ENCODE measurements at places on chromosomes 2 and 18.

DNA sequence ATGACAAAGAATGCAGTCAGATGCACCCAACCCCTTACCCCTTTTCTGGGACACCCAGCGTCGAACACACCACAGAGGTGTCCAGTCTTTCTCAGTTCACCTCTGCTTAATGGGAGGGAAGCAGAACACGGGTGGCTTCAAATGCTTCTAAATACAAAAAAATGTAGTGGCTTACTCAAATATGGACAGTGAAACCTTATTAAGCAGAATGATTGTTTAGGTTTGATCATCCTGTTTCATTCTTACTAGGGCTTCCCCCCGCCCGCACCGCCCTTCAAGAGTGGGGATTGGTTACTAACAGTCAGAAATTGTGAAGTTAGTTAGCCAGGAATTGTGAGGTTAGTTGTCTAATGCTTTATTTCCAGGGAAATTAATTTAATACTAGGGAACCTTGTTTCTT lies 21.6 kb downstream of the ATG16L1 start:
- DNase-seq = no peak

GRCh38 chr2:161873707-161874106 lies 200.3 kb downstream of the DPP4 start:
- no peak for DNase-seq

DNA sequence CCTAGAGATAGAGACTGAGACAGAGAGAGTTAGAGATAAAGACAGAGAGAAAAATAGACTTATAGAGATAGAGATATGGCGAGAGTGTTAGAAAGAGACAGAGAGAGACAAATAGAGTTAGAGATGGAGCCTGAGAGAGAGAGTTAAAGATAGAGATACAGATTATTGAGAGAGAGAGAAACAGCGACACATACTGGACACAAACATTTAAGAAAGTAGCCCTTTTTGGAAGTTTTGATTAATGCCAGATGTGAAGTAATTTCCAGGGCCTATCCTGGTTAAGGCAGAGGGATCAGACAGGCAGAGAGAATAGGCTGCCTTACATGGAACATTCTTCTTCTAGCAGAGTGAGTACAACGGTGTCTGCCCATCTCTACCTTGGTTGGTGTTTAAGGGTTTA lies 311.6 kb upstream of the CDH7 start:
- no peak for DNase-seq

DNA sequence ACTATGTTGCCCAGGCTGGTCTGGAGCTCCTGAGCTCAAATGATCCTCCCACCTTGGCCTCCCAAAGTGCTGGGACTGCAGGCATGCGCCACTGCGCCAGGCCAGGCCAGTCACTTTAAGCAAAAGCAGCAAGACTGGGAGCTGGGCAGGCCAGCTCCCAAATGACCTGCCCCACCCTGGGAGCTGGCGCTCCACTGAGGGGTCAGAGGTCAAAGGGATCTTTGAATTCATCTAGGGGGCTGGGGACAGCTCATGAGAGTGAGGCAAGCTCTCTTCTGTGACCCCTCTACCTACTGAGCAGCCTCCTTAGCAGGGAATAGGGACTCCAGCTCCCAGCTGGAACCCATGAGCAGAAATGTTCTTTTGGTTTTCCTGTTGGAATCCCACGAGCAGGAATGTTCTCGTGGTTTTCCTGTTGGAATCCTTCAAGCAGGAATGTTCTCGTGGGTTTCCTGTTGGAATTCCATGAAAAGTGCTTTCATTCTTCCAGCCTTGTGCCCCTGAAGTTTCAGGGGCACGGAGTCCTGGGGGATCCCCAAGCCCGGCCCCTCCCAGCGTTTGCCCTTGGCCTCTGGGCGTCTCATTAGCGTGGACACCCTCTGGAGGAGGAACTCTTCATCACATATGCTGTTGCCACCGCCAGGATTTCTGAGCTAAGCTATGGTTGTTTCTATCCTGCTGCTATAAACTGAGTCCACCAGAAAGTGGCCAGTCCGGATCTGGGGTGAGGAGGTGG lies 162.0 kb upstream of the HAAO start:
- peak; percentile 31 for DNase-seq

- no peak for DNase-seq
Observed at GRCh38 chr2:39217192-39217550, 26.6 kb downstream of the CDKL4 start.
